DND-41 (cell line): ENCODE measurements at places on chromosomes 6 and 20.

DNA sequence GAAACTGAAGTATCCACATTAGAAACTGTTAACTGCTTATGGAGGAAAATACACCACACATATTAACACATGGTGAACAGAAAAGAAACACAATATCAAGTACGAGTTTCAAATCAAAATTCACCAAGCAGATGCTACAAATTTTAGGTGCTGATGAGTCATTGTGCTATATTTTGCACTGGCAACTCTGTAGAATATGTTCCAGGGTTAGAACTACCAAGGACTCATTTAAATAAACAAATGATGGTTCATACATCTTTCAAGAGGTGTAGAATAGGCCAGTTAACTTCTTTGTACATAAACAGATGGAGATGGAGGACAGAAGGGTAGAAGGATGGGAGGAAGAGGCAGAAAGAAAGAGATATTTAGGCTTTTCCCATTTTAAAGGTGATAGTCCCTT is 184.9 kb downstream of the ARHGAP18 start:
- H3K4me3 ChIP-seq: no peak overlapping the region
- no peak overlapping the region for H3K27ac ChIP-seq
- peaks cover 4% of the 10 kb centered on the region for H3K27me3 ChIP-seq
- H3K36me3 ChIP-seq: no peaks in the 10 kb centered on the region

- peak overlapping the region; percentile 79 for H3K27ac ChIP-seq
- peaks cover 16% of the 10 kb centered on the region for H3K4me1 ChIP-seq
- no peak for DNase-seq
Measured at GRCh38 chr6:29943053-29943966, 978 bp downstream of the HLA-A start.

DNA sequence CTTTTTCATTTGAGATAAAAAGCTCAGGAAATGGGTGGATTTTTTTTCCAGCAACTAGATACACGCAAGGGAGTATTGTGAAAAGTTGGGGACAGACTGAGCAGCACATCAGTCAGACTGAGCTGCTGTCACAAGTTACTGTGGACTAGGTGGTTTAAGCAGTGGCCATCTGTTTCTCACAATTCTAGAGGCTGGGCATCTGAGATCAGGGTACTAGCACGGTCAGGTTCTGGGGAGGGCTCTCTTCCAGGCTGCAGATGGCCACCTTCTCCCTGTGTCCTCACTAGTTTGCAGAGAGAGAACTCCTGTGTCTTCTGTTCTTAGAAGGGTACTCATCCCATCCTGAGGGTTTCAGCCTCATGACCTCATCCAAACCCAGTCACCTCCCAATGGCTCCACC is 178.3 kb downstream of the SYNDIG1 start:
- DNase-seq: no peak
- H3K36me3 ChIP-seq: no peaks in the 10 kb centered on the region
- H3K27ac ChIP-seq: no peak overlapping the region
- peaks cover 10% of the 10 kb centered on the region for H3K4me1 ChIP-seq

GRCh38 chr6:139600919-139601475 is 226.5 kb upstream of the CITED2 start:
- no peaks in the 10 kb centered on the region for H3K36me3 ChIP-seq
- H3K4me1 ChIP-seq: no peaks in the 10 kb centered on the region
- no peaks in the 10 kb centered on the region for H3K27me3 ChIP-seq

GRCh38 chr20:25355011-25355595 is 35.5 kb downstream of the ABHD12 start:
- H3K4me3 ChIP-seq: no peak overlapping the region
- no peaks in the 10 kb centered on the region for H3K27me3 ChIP-seq
- no peak for DNase-seq
- 0 out of 2 replicates have a peak, but pooled peaks cover 3% of the 10 kb centered on the region for H3K4me1 ChIP-seq
- no peak overlapping the region for H3K27ac ChIP-seq
- peaks cover 9% of the 10 kb centered on the region; the same call in 1 of the 2 replicates for H3K36me3 ChIP-seq

DNA sequence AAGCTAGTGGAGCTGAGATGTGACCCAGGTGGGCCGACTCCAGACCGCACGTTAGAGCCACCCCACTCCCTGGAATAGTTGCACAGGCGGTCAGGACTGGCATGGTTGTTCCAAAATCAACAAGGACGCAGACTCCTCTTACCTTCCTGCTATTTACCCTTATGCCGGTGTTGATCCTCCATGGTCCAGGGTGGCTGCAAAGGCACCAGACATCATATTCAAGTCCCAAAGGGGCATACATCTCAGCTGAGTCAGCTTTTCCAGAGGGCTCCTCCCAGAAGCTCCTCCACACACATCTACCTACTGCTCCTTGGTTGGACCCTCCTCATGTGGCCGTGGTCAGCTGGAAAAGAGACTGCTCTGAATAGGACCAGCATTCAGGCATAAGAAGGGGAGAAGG is 112.2 kb downstream of the SYCP2 start:
- no peak for DNase-seq
- no peak overlapping the region for H3K27ac ChIP-seq
- no peak overlapping the region for H3K4me3 ChIP-seq
- H3K36me3 ChIP-seq: no peaks in the 10 kb centered on the region
- H3K4me1 ChIP-seq: no peaks in the 10 kb centered on the region

DNA sequence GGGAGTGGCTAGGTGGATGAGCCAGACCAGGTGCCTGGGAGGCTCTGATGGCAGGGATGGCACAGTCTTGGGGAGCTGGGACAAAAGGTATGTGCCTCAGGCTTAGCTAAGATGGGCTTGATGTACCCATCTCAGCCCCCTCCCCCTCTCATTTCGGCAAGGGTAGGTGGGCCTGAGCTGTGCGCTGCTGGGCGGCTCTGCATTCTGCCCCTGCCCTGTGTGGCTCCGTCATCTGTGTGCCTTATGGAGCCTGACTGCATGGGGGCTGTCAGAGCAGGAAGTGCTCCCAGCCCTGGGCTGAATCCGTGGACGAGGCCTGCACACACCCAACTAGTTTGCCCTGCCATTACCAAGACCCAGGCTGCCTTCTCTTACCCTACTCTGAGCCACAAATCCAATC is 54.7 kb downstream of the PYGB start:
- H3K27me3 ChIP-seq: no peaks in the 10 kb centered on the region
- no peaks in the 10 kb centered on the region for H3K4me1 ChIP-seq
- no peak for DNase-seq
- no peak overlapping the region for H3K4me3 ChIP-seq
- peaks cover 81% of the 10 kb centered on the region for H3K36me3 ChIP-seq

- H3K36me3 ChIP-seq: peaks cover 26% of the 10 kb centered on the region
- peak within 1 kb of the TSS; percentile 94 for H3K4me3 ChIP-seq
- DNase-seq: peak; percentile 81
- peaks cover 47% of the 10 kb centered on the region for H3K4me1 ChIP-seq
- H3K27me3 ChIP-seq: no peaks in the 10 kb centered on the region
Measured at GRCh38 chr6:33620856-33621710, at the start of gene ITPR3. Gene ITPR3, plus strand, starts transcription at chr6:33621322. Its CDS starts 281 bp downstream, at chr6:33621603.

- no peak for DNase-seq
- H3K27me3 ChIP-seq: no peaks in the 10 kb centered on the region
- H3K4me3 ChIP-seq: peak overlapping the region; percentile 70
- H3K27ac ChIP-seq: peak overlapping the region; percentile 74
- H3K4me1 ChIP-seq: peaks cover 16% of the 10 kb centered on the region
Measured at GRCh38 chr6:99521633-99522151, 6.5 kb upstream of the USP45 start.

DNA sequence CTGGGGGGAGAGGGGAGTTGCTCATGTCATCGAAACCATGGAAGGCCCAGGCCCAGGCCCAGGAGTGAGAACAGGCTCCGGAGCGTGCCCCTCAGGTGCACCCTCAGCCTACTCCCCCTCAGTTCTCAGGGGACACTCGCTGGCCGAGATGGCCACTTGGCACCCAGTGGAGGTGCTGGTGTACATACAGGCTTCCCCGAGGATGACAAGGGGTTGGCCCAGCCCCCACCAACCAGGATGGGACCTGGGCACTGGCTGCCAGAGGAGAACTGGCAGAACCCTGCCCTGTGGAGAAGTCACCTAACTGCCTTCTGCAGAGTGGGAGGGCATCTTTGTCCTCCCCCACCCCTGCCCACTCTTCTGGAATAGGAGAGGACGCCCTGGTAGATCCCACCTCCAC is 9.5 kb downstream of the NKX2-2 start:
- H3K27me3 ChIP-seq: no peaks in the 10 kb centered on the region
- no peaks in the 10 kb centered on the region for H3K36me3 ChIP-seq
- no peaks in the 10 kb centered on the region for H3K4me1 ChIP-seq
- no peak overlapping the region for H3K4me3 ChIP-seq

- no peaks in the 10 kb centered on the region for H3K36me3 ChIP-seq
- H3K27me3 ChIP-seq: peaks cover 8% of the 10 kb centered on the region
- no peaks in the 10 kb centered on the region for H3K4me1 ChIP-seq
- H3K4me3 ChIP-seq: no peak overlapping the region
Measured at GRCh38 chr20:46820682-46821081, 74.0 kb upstream of the EYA2 start.

- H3K4me1 ChIP-seq: no peaks in the 10 kb centered on the region
- no peak overlapping the region for H3K4me3 ChIP-seq
- DNase-seq: no peak
Measured at GRCh38 chr6:11766043-11766442, 12.6 kb downstream of the ADTRP start.

DNA sequence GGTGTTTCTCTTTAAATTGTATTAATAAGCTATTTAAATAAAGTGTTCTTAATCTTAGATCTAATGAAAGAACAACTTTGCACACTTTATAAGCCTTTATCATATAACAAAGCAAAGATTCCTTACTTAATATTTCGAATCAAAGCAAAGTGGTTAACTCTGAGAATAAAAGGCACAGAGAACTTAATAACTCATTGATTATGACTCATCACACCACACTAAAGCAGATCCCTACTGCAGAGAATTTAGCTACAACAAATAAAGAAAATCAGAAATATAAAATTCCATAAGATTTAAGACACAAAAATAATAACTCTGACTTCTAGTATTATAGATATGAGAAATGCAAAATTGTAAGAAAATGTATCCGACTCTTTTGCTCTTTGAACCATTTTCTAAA is 135.6 kb upstream of the RUNX2 start:
- no peak for DNase-seq
- H3K27ac ChIP-seq: no peak overlapping the region
- no peak overlapping the region for H3K4me3 ChIP-seq

GRCh38 chr6:14187406-14187805 is 69.8 kb downstream of the CD83 start:
- no peak overlapping the region for H3K4me3 ChIP-seq
- no peaks in the 10 kb centered on the region for H3K27me3 ChIP-seq
- H3K36me3 ChIP-seq: no peaks in the 10 kb centered on the region
- no peak for DNase-seq
